ENCODE measurements at places on chromosomes 6 and 20.

GRCh38 chr20:32681175-32682084 is 7.7 kb upstream of the C20orf203 start:
- DNase-seq = no peak

GRCh38 chr6:32700391-32701040 is 34.1 kb upstream of the HLA-DQB1 start:
- DNase-seq = peak; percentile 16

GRCh38 chr6:148612043-148612442 is 134.8 kb upstream of the UST start:
- DNase-seq = no peak

GRCh38 chr6:25008707-25009392 is 73.1 kb upstream of the RIPOR2 start:
- no peak for DNase-seq

- DNase-seq = no peak
Observed at GRCh38 chr6:101597693-101598092, 204.2 kb downstream of the GRIK2 start.

GRCh38 chr6:4677011-4677750 is 99.0 kb upstream of the CDYL start:
- no peak for DNase-seq
